Brain pericyte (primary cell): ENCODE measurements at places on chromosomes 5 and 9.

- no peak for DNase-seq
Observed at GRCh38 chr9:4704129-4704528, 24.8 kb downstream of the CDC37L1 start.

GRCh38 chr9:35257986-35258659 lies 96.3 kb downstream of the UNC13B start:
- no peak for DNase-seq

- no peak for DNase-seq
Observed at GRCh38 chr5:158922263-158922592, 177.5 kb downstream of the EBF1 start.

DNA sequence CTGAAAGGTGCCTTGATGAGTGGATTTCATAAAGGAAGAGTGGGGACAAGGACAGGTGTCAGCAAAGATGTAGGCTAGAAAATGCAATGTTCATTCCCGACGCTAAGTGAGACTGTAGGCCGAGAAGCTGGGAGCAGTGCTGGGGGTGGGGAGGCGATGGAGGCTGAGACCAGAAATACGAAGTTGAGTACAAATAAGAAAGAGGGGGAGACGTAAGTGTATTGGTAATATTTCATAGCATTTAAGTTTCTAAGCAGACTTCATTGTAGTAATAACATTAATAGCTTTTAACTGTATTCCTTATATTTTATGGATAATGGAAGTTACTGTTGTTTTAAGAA lies 11.0 kb downstream of the TRIP13 start:
- no peak for DNase-seq

DNA sequence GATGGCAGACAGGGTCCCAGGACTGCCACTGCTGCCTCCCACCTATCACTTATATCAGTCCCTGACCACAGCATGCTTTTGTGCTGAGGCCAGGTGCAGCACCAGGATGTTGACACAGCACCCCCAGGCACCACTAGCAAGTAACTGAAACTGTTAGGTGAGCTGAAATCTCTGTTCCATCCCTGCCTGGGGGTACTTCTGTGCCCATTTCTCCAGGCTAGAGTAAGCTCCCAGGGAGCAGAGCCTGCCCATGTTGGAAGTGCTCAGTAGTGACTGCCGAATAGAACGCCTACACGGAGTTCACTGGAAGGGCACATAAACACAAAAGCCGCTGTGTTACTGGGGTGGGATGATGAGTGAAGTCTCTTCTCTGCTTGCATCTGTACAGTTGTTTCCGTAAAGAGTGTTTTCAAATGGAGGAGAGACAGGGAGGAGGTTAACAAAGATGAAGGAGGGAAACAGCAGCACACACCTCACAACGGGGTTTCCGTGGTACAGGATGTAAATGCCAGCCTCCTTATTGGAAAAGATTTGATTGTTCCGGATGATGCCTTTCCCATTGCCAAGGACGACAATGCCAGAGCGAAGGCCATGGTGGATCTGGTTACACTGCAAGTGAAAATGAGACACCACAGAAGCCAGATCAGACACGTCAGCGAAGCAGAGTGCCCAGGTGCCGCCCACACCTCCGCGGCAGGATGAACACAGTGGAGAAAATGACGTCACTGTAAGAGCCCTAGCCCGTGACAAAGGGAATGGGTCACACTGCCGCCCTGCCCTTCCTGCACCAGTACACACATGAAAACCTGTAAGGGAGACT lies 43.1 kb downstream of the POLR1E start:
- DNase-seq, result peak; percentile 11

DNA sequence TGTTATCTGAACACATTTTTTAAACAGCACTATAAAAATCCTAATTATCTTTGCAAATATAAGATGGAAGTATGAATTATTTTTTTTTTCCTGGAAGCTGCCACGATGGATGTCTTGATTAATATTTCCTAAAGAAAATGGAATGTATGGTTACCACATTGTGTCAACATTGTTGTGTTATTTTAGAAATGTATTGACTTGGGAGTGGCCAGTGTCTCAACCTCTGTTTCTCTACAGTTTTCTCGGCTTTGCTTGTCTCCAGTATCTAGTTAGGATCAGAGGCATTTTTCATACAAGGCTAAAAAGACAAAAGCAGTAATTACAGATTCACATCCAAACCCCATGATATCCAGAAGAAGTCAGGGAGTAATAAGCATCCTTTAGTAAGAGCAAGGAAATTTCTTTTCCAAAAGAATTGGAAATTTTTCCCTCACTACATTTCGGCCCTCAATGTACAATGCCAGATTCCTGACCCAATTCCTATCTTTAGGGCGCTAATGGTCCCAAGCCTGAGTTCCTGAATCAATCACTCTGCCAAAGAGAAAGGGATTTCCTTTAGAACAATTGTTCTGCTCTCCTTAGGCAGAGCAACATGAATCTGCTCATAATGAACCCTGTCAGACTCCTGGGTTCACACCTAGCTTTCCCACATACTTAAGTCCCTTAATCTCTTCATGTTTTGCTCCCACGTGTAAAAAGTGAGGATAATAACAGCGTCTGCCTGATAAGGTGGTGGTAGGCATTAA lies 111.7 kb downstream of the EDIL3 start:
- DNase-seq, result no peak

DNA sequence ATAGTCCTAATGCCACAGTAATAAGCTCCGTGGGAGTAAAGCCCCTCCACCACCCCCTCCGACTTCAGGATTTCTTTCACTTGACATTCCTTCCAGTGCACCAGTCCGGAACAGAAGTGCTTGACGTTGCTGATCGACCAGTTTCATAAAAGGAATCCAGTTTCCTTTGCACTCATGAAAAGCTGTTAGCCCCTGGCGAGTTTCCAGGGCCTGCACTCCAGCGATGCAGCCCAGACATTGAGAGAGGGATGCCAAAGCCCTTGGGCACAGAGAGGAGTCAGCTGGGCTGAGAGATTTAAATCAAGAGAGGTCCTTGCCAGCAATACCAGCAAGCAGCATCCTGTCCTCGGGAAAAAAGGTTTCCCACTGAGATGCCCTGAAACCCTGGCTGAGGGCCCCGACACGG lies 170.1 kb downstream of the GABBR2 start:
- no peak for DNase-seq

- no peak for DNase-seq
Observed at GRCh38 chr5:73911761-73912393, 285.9 kb downstream of the ARHGEF28 start.

- no peak for DNase-seq
Observed at GRCh38 chr9:35935755-35936509, 22.0 kb downstream of the OR2S2 start.

- no peak for DNase-seq
Observed at GRCh38 chr9:96073531-96074480, 198.3 kb downstream of the ERCC6L2 start.

DNA sequence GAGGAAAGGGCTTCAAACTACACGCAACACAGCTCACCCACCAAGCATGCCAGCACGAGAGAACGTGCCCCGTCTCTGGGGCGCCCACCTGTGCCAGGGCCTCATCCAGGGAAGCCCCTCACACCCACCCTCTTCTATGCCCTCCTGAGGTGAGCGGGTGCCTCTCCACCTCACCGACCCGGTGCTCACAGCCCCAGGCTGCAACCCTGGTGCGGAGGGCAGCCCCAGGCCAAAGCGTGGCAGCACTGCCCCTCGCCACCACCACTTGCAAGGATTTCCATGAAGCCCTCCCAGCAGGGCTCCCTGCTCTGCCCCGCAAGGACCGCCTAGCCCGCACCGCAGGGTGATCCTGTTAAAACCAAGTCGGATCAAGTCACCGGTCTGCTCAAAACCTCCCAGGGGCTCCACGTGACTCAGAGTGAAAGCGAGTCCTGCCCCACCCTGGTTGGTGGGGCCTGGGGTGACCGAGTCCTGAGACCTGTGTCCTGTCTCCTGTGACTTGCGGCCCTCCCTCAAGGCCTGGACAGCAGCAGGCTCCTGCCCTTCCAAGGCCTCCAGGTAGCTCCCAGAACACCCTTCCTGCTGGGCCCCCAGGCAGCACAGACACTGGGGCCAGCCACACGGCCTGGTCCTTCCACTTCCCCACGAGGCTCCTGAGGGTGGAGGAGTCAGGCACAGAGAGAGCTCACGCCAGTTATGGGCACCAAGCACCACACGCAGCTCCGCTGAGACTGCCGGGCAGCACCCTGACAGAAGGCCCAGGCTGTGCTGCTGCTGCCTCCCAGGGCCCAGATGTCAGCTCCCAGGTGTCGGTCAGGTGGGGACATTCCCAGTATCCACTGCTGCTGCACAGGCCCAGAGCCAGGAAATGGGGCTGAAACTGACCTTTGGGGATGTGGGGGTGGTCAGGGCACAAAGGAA lies 12.7 kb downstream of the BRD3 start:
- no peak for DNase-seq

- DNase-seq, result no peak
Observed at GRCh38 chr9:10562581-10563343, 50.0 kb downstream of the PTPRD start.

DNA sequence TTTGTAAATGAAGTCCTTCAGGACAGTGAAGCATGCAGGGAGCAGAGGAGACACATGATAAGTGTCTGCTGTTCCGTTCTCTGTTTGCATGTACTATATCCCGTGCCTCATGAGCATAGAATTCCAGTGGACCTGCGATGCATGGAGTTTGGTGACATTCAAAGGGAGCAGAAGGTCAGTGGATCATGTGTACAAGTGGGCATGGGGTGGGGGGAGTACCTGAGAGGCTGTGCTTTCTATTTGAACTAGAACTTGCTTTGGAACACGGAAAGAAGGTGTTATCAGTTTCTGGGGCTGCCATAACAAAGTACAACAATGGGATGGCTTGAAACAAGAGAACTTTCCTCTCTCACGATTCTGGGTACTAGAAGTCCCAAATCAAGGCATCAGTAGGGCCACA lies 5.1 kb upstream of the CCNJL start:
- DNase-seq, result no peak

- no peak for DNase-seq
Observed at GRCh38 chr9:70257991-70258691, 637 bp upstream of the SMC5 start.

GRCh38 chr9:128146591-128147120 lies 2.6 kb upstream of the LCN2 start:
- no peak for DNase-seq

DNA sequence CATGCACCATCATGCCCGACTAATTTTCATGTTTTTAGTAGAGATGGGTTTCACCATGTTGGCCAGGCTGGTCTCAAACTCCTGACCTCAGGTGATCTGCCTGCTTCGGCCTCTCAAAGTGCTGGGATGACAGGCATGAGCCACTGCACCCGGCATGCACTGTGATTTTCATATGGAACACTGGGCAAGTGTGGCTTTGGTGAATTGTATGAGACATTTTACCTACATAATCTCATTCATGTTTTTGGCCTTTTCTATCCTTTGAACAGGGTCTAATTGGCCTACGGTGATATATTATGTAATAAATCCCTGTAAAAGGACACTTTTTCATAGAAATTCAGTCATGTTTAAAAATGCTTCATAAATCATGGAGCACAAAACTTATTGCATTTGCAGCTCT lies 128.7 kb upstream of the SEMA6A start:
- no peak for DNase-seq

DNA sequence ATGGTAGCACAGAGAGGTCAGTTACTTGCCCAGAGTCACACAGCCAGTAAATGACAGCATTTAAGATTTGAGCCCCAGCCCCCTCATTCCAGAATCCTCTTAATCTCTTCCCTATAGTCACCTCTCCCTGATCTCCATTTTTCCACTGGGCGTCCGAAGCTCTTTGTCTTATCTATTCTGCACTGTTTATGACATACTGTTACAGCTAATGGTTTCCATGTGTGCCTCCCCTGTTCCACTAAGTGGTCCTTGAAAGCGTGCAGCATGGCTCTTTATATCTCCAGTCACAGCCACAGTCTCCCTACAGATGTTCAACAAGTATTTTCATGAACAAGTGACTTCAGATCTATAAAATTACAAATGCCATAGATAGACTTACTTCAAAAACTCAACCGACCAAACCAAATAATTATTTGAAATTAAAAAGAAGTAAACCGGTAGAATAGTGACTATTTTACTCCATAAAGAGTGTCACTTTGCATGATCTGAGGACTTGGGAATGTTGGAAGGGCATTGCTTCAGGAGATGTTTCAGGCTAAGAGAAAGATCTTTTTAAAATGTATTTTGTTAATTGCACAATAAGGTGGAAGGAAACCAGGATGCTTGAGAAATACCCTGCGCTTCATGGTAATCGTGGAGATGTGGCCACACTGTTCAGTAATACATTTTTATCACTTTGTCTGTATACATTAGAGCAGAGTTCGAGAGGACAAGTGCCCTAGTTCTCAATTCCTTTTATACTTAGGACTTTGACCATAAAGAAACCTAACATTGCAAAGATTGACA lies 237.2 kb downstream of the FBXL7 start:
- DNase-seq, result no peak

DNA sequence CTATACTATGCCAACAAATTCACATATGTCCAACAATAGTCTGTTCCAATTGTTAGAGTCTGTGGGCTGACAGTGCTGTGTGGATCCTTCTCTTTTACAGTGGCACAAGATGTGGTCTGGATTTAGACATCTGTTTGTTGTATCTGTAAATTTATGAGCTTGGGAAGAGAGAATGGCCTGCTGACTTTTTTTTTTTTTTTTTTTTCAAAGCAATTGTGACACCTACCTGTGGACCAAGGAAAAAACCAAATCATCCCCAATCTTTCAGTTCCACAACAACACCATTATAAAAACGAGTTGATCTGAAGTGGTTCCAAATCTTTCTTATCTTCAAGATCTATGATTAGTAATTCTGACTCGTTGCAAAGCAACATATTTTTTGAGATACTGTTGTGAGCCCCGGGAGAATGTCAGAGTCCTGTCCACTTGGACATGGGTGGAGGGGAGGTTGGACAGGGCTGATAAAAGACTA lies 4.9 kb downstream of the IRX2 start:
- DNase-seq, result no peak

DNA sequence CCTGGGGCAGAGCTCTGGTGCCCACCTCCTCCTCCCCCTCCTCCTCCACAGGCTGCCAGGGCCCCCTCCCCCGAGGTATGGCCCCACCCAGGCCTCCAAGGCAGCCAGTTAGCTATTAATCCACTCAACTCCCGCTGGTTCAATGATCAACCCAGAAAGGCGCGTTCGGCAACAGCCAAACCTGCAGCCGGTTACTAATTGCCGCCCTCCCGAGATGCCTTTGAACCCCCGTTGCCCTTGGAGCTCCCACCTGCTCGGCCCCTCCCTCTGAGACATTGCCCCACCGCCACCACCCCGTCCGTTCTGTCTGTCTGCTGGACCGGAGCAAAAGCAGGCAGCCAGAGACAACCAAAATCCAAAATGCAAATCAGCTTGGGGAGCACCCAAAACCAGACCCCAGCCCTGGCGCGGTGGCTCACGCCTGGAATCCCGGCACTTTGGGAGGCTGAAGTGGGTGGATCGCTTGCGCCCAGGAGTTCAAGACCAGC lies 25.8 kb downstream of the NOTCH1 start:
- no peak for DNase-seq
